ENCODE measurements at places on chromosomes 3 and 15.

GRCh38 chr3:46674031-46674845, 19.2 kb downstream of the ALS2CL start:
- no peak for DNase-seq

GRCh38 chr3:154971771-154972326, 108.3 kb upstream of the MME start:
- no peak for DNase-seq

GRCh38 chr3:15385901-15386653, 41.3 kb downstream of the METTL6 start:
- no peak for DNase-seq

GRCh38 chr3:50912746-50913145, 238.0 kb downstream of the DOCK3 start:
- DNase-seq: no peak

GRCh38 chr15:99487337-99487730, 78.5 kb upstream of the MEF2A start:
- no peak for DNase-seq

GRCh38 chr15:80745888-80746287, 33.3 kb upstream of the CEMIP start:
- no peak for DNase-seq

DNA sequence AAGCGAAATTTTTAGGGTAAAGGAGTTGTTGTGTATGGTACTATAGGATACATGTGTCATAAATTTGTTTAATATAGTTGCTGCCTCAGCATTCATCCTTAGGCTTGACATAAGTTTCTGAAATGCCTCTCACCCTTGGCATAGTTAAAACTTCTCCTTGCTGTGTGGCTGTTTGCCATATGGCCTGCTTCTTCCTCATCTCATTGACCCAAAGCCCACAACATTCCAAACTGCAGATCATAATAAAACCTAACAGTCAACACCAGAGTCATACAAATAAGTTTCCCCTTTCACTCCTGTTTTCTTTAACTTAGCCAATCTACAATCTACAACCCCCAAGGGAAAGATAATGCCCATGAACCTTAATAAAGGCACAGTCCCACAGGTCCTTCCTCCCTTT, 136.6 kb downstream of the TMCC1 start:
- no peak for DNase-seq

DNA sequence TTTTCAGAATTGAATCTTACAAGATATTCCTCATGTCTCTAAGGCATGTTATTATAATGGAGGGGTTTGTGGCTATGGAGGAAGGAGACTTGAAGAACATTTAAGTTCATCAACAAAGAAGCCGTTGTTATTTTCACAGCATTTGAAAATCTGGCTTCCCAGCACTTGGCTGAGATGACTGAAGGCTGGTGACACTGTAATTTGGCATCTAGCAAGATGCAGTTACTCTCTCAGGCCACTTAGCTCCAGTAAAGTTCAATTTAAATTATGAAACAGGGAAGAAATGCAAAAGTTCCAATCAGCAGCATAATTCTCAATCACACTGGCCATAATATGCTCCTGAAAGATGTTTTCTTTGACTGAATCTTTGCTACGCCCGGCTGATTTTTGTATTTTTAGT, 139.4 kb upstream of the NUDT16 start:
- DNase-seq: no peak

DNA sequence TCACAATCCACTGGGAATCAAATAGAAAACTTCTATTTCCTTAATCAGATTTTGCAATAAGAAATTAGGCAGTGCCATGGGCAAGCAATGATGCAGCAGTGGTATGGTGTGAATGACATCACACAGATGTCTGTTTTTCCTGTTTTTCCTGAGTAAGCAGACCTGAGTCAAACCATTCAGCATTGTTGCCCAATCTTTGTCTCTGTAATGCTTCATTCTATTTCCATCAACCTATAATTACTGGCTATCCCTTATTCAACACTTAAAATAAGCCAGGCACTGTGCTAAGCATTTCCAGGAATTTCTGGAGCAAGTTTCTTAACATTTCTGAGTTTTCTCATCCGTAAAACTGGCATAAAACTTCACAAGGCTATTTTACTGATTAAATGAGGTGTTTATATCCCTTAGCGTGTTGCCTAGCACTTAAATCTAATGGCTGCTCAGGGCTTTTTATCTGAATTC, 11.3 kb upstream of the OXSR1 start:
- DNase-seq: no peak

DNA sequence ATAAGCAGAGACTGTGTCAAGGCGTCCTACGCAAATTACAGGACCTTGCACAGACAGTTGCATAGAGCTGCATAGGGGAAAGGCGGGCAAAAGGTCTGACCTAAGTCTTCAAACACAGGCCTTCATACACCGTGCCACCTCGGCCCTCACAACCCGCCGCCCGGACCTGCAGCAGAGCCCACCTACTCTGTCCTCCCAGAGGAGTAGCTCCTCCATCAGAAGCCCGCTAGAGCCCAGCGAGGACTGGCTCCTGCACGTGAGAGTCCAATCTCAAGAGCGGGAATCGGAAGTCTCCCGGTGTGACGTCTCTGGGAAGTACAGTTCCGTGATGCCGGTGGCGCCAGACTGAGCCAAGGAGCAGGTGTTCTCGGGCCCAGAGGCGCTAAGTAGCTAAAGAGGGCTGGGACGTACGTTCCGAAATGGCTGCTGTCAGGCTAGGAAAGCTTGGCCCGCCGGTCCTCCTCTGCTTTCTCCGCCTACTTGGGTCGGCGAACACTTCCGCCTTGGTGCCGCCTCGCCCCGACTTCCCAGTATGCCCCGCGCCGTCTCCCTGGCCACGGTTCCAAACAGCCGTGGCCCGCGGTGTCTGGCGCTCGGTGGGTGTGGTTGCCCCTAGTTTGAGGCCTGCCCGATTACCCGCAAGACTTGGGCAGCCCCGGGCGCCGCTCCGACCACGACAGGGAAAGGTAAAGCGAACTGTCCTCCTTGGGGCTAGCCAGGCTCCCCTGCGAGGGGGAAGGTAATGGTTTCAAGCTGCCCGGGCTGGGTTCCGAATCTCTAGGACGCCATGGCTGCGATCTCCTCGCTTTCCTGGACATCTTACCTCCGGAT, at the start of the genes ASTE1 and NEK11:
ASTE1 (minus strand) TSS at position 505 of the 831 bp plus-strand sequence. CDS start 1,519 bp downstream, outside the sequence.
NEK11 (plus strand) TSS at position 557 of the 831 bp plus-strand sequence. CDS start 2,832 bp downstream, outside the sequence.
- DNase-seq: peak; percentile 85

GRCh38 chr3:64079369-64080150, 56.3 kb upstream of the PSMD6 start:
- DNase-seq: no peak

- DNase-seq: no peak
These were observed 8.8 kb upstream of the FAM107A start for GRCh38 chr3:58585994-58586393.

Data from activated T-cell treated with anti-CD3 and anti-CD28 coated beads for 4 hours (primary cell).